Activated CD8-positive, alpha-beta memory T cell treated with anti-CD3 and anti-CD28 coated beads, Interleukin-2, amount 50 U/mL, for 4 hours (primary cell): ENCODE measurements at places on chromosomes 4 and X.

- DNase-seq = no peak
Measured at GRCh38 chr4:71713611-71714203, 70.2 kb downstream of the GC start.

GRCh38 chrX:28889591-28890090, 302.4 kb downstream of the IL1RAPL1 start:
- no peak for DNase-seq

- no peak for DNase-seq
Measured at GRCh38 chr4:8840006-8840793, 31.4 kb downstream of the HMX1 start.

DNA sequence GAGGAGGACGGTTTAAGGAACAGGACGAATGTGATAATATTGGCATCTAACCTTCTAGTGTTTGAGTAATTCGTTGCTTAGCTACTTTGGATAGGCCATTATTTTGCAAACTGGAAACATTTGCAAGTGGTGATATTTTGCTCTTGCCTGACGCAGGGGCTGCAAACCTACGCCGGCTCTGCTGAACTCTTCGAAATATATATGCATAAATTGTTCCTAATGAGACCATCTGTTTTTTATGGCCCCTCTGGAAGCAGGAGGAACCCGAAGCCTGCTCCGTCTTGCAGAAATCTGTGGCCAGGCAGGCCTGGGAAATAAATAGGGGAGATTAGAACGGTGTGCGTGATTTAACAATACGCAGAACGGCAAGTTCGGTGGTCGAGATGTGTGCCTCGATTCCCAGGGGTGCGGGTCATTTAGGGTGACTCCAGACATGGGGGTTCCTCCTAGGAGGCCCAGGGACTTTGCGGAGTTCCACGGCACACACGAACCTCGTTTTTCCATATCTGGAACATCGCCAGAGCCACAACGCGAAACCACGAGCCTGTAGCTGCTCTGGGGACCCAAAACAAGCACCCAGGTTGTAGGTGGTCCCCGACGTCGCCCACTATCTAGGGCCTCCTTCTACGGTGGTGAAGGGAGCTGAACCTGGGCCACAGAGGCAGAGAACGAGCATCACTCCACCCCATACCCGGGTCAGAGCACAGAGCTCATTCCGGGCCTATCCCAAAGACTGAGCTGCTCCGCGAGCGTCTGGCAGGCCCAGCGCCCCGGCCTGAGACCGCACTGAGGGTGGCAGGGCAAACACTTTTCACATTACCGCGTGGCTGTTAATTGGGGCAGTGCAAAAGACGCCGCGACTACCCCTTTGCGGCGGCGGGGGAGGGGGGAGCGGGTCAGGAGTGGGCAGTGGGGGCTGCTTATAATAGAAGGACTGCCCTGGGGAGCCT, 89.7 kb downstream of the BCOR start:
- no peak for DNase-seq

DNA sequence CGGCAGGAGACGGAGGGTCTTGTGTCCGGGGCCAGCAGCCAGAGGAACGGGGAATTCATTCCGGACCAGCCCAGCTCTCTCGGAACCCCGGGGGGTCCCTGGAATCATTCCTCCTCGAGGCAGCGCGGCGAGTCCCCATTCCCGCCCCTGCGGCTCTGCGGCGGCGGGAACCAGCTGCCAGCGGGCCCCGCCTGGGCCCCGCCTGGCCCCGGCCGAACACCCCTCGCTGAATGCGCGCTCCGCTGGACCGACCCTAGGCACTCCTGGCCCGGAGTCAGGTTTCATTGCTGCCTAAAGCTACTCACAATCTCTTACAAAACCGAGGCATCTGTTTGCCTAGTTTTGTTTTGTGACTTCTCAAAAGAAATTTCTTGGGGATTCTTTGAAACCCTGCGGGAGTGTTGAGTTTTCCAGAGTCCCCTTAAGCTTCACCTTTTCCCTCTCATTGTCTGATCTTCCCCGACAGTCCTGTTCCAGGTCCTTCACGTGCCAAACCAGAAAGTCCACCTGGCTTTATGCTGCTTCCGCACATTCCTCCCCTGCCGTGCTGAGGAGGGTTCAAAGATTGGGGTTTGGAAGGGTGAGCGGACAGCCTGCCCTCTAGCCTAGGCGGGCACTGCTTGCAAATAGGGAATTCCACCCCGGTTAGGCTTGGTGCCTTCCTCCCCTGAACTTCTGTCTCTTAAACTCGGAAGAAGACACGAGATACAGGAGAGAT, 789 bp downstream of the ARHGAP10 start:
- DNase-seq = no peak

DNA sequence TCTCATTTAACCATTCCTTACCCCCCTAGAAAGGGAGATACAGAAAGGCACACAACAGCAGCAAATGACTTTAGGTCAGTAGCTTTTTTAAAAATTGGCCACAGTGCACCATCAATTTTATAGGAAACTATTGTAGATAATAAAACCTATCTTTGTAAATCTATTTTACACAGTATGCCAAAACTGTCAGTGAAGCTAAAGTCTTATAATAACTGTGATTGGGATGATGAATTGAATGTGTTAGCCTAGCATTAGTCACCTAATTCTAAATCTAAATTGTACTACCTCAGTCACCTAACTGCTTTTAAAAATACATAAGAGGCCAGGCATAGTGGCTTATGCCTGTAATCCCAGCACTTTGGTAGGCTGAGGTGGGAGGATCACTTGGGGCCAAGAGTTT, 44.2 kb downstream of the SH3RF1 start:
- DNase-seq = no peak

- DNase-seq = no peak
Measured at GRCh38 chr4:123785538-123785937, 388.9 kb downstream of the SPRY1 start.

DNA sequence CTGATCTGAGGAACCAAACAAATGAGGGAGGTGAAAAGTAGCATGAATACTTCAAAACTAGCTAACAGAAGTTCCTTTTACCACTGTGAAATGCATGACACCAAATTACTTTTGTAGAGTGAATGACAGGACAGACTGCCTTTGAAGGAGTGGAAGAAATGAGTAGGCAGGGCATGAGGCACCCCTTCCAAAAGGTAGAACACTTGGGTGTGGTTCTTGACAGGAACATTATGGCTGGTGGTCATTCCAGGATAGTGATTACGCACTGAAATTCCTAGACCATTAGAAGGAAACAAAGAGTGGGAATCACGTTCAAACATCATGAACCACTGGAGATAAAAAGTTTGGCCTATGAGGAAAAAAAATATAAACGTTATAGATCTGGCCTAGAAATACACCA, 4.9 kb downstream of the HUWE1 start:
- no peak for DNase-seq

DNA sequence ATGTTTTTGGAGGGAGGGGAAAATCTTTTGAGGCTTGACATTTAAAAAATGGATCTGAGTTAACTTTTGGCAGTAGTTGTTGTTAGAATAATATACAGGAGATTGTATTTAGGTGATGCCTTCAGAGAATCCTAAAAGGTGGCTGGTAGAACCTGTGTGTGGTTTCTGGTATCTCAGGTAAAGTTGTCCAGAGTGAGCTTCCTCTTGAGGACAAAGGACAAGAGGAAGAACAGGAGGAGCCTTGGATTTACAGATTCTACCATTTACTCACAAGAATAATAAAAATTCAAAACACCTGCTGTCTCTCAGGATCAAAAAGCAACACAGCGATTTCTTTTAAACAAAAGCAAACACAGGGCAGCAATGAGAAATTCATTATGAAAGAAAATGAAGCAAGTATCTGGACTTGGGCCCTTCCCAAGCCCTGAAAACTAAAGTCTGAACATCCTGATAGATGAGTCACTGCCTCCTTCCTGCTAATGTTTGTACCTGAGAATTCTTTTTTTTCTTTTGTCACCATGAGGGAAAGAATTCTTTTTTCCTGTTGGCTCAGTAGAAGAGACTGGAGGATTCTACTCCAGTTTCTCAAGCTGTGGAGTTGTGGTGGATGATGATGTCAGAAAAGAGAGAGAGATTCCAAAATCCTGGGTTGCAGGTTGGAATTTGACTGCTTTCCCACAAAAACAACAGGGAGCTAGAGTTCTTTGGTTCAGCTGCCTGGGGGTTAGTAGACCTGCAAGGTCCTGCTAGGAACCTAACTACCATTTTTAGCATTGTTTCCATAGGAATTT, 31.5 kb upstream of the RAPGEF2 start:
- no peak for DNase-seq

DNA sequence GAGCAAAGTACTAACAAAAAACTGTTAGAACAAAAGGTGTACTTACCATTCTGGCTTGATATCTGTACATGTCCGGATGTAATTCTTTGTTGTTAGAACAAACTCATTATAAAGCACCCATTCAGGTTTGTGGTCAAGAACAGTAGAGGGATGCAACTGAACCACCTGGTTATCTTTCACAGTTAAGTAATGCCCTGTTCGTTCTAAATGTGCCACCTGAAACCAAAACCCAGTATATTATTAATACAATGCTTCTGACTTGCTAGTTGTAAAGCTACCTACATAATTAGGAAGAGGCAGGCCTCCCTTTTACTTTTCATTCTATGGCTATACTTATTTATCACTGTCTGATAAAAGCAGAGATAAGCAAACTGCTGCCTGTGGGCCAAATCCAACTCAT, 54.8 kb downstream of the DHX15 start:
- no peak for DNase-seq

GRCh38 chrX:118824173-118824730, 628 bp downstream of the ZCCHC12 start:
- DNase-seq = no peak

- peak; percentile 30 for DNase-seq
Measured at GRCh38 chr4:4269331-4269731, 20.6 kb downstream of the LYAR start.

- no peak for DNase-seq
Measured at GRCh38 chr4:114056599-114056998, 77.2 kb upstream of the ARSJ start.
